ENCODE measurements at places on chromosomes 12 and 14.

GRCh38 chr14:88785911-88786310 lies 6.8 kb downstream of the EML5 start:
- no peak for DNase-seq

- DNase-seq: no peak
These were observed 21.4 kb downstream of the SYNE3 start for GRCh38 chr14:95495076-95495475.

- no peak for DNase-seq
These were observed 37.4 kb downstream of the PHLDA1 start for GRCh38 chr12:75994069-75994740.

DNA sequence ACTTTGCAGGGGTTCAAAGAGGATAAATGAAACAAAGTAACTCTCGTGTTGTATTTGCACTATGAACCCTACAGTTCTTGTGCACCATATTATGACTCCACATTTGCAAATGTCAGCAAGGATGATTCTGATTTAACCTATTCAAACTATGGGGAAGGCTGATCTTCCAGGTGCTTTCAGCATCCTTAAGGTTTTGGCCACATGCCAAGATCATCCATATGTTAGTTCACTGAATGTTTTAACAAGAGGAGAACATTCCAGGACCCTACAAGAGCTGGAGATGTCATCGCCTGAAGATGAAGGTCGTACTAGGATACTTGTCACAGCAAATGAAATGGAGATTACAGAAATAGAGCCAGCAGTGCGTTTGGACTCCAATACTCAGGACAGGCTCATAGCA lies 114.2 kb downstream of the DHRS2 start:
- DNase-seq: no peak

- no peak for DNase-seq
These were observed 28.0 kb downstream of the JAG2 start for GRCh38 chr14:105140581-105140980.

- no peak for DNase-seq
These were observed 179.2 kb upstream of the RTL1 start for GRCh38 chr14:101082436-101083384.

All from mesothelial cell of epicardium (in vitro differentiated cells).